HCEC 1CT (cell line): ENCODE measurements at places on chromosomes 5 and 9.

DNA sequence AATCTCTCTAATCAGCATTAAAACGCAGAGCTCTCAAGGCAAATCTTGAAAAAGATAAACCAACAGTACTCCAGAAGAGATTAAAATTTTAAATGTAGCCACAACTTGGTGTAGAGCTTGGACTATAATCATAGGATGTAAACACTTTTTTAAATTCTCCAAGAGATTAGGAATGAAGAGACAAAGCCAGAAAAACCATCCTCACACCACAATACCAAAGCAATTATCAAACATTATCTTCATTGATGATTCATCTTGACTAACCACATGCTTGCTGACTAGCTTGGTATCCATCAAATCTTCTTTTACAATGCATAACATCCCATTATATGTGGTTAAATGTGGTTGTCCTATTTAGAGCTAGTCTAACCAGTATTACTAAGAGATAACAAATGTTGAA, 815.1 kb downstream of the TLE1 start:
- DNase-seq, result peak; percentile 93

DNA sequence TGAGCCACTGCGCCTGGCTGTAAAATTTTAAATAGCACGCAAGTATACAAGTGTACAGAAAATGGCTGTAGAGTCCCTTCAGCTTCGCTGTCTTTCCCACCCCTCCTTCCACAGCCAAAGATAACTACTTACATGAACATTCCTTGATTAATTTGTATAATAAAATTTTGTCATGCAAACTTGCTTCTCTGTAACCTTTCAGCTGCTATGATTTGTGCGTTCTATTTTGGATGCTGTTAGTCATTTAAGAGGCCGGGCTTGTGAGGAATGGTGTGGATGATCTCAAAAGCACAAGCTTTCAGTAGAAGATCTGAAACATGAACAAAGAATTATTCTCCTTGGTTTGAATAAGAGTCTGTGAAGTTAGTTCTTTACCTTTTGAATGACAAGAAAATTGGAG, 115.0 kb upstream of the TLE1 start:
- peak; percentile 17 for DNase-seq

DNA sequence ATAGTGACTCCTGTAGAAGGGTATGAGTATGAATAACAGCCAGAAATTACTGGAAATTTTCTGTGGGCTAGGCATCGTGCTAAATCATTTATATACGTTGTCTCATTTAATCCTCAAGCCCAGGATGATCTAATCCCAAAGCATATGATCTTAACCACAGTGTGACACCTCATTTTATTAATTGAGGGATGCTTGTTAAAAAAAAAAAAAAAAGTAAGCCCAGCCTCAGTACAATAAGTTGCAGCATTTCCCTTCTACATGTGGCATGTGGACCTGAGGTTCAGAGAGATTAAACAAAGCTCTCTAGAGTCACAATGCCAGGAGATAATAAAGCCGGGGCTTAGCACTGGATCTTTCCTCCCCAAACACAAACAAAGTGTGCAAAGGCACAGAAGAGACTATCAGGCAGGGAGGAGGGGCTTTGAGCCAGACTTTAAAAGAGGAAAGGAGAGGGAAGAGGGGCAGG, 49.5 kb downstream of the KLF4 start:
- peak; percentile 43 for DNase-seq

DNA sequence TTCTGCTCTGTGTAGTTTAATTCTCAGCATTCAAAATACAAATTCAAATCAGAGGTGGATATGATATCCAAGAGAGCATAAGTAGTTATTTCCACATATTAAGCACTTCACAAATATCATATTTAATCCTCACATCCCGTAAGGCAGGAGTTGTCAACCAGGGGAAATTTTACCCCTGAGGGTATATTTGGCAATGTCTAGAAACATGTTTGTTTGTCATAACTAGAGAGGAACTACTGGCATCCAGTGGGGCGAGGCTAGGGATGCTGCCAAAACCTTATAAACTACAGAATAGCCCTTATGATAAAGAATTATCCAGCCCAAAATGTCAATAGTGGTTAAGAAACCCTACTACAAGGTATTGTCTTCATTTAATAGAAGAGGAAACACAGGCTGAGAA, 619.4 kb downstream of the SLCO4C1 start:
- no peak for DNase-seq

GRCh38 chr5:14009575-14009974, 65.1 kb upstream of the DNAH5 start:
- peak; percentile 37 for DNase-seq

- no peak for DNase-seq
Measured at GRCh38 chr5:128009403-128009802, 74.2 kb upstream of the SLC12A2 start.

- no peak for DNase-seq
Measured at GRCh38 chr5:174547814-174548213, 176.6 kb upstream of the MSX2 start.

DNA sequence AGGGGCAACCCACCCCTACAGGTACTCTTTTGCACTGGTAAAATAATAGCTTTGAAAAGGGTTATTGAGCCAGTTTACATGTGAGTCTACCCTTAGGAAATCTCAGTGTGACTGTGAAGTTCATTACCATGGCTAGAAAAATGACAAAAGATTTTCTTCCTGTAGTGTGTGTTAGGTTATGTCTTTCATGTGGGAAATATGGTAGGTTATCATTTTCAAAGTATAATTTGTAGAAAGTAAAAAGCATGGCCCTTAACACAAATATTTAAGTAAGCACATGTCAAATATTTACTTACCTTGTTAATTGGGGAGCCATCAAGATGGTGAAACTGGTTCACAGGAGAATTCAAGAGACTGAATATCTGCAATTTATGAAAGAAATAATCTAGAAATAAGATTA, 37.3 kb upstream of the PLPP1 start:
- no peak for DNase-seq

DNA sequence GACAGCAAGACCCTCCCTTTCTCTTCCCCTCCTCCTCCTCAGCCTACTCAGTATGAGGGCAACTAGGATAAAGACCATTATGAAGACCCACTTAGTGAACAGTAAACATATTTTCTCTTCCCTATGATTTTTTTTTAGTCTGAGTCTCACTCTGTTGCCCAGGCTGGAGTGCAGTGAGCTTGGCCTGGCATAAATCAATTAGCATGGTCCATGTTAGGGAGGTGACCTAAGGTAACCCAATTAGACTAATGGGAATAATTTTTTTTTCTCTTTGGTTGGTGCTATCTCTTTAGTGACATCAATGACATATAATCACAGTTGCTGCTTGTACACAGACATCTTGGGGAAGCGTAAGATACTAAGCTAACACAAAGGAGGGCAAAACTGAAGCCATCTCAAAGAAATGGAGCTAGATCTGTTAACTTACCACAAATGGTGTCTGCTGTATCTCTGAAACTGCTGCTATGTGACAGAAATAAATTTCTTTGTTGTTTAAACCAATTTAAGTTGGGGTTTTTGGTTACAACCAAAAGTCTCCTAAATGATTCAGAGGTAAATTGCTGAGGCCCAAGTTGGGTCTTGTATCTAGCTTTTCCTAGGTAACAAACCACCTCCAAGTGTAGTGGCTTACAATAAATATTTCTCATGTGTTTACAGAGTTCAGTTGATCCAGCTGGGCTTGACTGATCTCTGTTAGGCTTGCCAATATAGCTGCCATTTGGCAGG, 13.3 kb downstream of the PKD2L2 start:
- DNase-seq, result no peak

GRCh38 chr9:24090566-24090965, 264.5 kb upstream of the ELAVL2 start:
- DNase-seq, result no peak

DNA sequence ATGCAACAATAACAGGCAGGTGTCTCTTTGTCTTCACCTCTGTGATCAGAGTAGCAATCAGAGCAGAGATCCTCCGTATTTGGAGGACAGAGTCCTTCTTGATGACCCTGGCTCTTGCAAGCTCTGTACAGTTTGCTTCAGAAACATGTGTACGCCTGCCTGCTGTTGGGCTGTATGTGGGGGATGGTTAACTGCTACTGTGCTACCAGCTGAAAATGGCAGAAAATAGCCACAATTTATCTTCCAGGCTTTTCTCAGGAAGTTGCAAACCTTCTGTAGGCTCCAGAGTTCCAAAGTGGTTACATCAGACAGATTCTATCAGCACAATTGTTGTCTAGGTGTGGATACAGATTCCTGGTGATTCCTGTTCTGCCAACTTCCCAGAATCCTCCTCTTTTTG, 35.5 kb downstream of the DDX46 start:
- DNase-seq, result no peak

DNA sequence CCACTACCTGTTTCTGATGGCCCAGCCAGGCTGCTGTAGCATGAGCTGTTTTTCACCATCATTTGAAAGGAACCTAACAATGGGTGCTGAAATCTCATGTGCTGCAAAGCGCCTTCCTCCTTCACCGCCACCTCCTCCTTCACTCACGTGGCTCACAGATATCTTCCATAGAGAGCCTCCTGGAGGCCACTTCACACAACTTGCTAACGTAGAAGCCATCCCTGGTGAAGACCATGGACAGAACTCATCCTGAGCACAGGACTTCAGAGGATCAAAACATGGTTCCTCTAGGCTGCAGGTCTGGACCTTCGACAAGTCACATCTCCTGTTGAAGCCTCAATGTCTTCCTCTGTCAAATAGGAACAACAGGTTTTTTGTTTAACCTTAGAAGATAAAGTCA, 155.5 kb upstream of the RAD23B start:
- no peak for DNase-seq

GRCh38 chr9:134648701-134649530, 7.3 kb downstream of the COL5A1 start:
- peak; percentile 56 for DNase-seq

- no peak for DNase-seq
Measured at GRCh38 chr5:165185716-165186115, 1680.3 kb downstream of the MAT2B start.

DNA sequence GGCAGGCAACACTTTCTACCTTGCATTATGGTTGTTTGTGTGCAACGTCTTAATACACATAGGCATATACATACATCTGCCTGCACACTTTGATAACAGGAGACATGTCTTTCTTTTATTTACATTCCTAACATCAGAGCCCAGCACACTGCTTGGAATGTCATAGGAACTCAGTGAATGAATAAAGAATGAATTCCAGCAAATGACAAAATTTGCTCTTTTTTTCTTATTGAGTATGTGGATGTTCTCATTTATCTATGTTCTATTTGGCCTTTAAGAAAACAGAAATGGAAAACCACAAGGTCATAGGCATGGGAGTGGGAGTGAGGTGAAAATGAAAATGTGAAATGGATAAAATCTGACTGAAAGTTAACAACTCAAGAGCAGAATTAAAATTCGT, 36.3 kb upstream of the PALM2AKAP2 start:
- no peak for DNase-seq

- peak; percentile 23 for DNase-seq
Measured at GRCh38 chr5:152514827-152515397, 109.8 kb upstream of the NMUR2 start.

- no peak for DNase-seq
Measured at GRCh38 chr5:98816582-98817222, 43.2 kb downstream of the RGMB start.

GRCh38 chr5:10912435-10912834, 151.4 kb upstream of the DAP start:
- DNase-seq, result no peak

- DNase-seq, result no peak
Measured at GRCh38 chr5:54620141-54620933, 102.8 kb downstream of the SNX18 start.

- peak; percentile 76 for DNase-seq
Measured at GRCh38 chr9:97237951-97238889, 69.2 kb upstream of the CCDC180 start.

- DNase-seq, result no peak
Measured at GRCh38 chr5:82561797-82562196, 283.6 kb upstream of the RPS23 start.

GRCh38 chr5:66072031-66072430, 72.1 kb upstream of the SREK1 start:
- DNase-seq, result no peak

GRCh38 chr5:56819060-56819881, 3.9 kb downstream of the MAP3K1 start:
- no peak for DNase-seq

DNA sequence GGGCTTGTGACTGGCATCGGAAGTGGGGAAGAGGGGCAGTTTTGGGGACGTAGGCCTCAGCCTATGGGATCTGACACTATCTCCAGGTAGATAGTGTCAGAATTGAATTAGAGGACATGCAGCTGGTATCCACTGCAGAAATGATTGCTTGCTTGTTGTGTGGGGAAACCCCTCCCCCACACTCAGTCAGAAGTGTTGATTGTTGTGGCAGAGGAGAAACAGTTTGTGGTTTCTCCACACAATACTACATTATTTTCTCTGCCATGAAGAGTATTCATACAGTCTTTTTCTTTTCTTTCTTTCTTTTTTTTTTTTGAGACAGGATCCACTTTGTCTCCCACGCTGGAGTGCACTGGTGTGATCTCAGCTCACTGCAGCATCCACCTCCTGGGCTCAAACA, 113.9 kb downstream of the ARRDC3 start:
- DNase-seq, result no peak

GRCh38 chr9:119959846-119960545, 590.8 kb upstream of the BRINP1 start:
- DNase-seq, result no peak

GRCh38 chr5:9409413-9409960, 136.4 kb downstream of the SEMA5A start:
- DNase-seq, result no peak

- DNase-seq, result no peak
Measured at GRCh38 chr5:55338810-55339243, 31.0 kb downstream of the MTREX start.

DNA sequence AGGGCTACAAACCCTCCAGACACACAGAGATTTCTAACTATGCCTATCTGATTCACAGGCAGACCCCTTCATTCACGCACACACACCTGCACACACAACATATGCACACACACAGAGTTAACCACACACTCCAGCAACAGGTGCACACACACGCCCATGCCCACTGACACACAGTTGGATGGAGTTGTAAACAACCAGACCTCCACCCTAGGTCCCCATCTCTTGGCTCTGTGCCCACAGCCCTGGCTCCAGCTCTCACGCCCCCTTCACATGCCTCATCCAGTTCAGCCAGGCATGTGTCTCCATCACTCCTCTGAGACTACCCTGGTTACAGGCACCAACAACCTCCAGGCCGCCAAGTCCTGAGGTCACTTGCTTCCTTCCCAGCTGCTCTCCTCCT, 61.1 kb downstream of the PSD2 start:
- no peak for DNase-seq

- no peak for DNase-seq
Measured at GRCh38 chr5:166188501-166189325, 2102.7 kb upstream of the WWC1 start.

DNA sequence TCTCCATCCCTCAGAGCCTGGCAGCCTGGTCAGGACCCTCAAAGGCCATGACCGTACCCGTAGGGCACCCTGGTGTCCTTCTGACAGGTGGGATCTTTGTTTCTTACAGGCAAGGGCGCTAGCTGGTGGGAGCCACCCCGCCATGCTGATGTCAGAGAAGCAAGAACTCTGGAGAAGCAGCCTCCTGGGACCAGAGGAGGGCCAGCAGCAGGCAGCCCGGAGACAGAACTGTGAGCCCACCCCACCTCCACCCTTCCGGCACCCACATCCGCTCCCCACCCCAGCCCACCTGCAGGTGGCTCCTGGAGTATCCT, 42.2 kb upstream of the IL17B start:
- no peak for DNase-seq
